ENCODE measurements at places on chromosomes 6 and 20.

- DNase-seq: no peak
These were observed 7.7 kb upstream of the SEC63 start for GRCh38 chr6:107965746-107966145.

DNA sequence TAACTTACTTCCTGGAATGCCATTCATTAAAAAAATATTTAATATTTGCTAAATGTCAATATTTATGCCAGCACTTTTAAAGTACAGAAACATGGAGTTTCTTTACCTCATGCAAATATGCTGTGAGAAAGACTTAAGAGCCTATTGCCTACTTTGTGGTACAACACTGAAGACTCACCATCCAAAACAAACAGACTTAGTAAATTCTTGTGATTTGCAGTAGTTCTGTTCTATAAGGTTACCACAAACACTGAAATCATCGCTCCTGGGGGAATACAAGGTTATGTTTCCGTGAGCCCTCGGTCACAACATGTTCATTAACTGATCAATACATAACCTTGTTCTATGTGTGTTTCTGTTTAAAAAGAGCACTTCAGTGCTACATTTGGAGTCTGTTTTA is 78.3 kb downstream of the ATG5 start:
- DNase-seq: no peak

- DNase-seq: no peak
These were observed 37.1 kb upstream of the GRM4 start for GRCh38 chr6:34182751-34183531.

DNA sequence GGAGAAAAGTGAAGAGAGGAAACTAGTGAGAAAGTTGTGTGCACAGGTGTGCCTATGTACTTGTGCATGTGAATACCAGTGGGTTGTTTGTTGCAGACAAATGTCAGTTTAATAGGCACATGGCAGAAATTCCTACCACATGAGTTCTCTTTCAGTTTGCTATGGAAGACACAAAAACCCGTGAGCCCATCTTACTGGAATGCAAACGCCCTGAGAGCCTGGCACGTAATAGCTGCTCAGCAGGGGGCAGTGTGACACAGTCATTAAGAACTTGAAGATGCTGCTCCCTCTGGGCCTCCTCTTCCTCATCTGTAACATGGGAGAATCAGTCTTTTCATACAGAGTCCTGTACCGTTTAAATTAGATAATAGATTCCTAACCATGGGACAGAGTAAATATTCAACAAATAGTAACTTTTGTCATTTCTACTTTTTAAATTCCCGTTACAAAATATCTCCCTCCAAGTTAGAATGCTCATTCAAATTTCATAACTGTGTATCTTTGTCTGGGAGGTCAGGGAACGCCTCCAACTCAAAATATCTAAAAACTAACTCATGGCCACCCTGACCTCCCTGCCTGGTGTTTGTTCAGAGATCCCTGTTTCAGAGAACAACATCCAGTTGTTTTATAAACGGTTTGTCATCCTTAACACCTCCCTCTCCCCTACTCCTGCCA is 802.9 kb downstream of the MAFB start:
- DNase-seq: no peak

GRCh38 chr20:45495501-45495941 is 19.9 kb downstream of the SPINT3 start:
- DNase-seq: no peak

- DNase-seq: no peak
These were observed 18.6 kb downstream of the FYN start for GRCh38 chr6:111854683-111855082.

GRCh38 chr6:110322874-110323242 is 35.3 kb downstream of the METTL24 start:
- no peak for DNase-seq

- peak; percentile 85 for DNase-seq
These were observed 42.2 kb downstream of the DTNBP1 start for GRCh38 chr6:15620611-15621010.

DNA sequence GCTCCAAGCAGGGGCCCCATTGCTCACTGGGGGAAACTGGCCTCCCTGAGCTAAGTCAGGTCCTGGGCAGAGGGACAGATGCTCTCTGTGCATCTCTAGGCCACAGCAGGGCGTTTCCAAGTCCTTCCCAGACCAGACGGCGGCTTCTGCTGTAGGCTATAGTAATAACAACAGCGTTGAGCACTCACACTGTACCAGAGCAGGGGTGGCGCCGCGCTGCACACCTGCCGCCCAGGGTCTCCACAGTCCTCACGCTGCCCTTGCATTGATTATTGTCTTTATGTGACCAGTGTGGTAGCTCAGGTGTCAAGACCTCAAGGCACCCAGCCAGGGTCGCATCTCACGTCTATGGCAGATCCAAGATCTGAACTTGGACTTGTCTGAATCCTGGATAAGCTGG is 14.9 kb upstream of the CCN5 start:
- DNase-seq: peak; percentile 33

GRCh38 chr20:2799688-2800520 is 523 bp downstream of the CPXM1 start:
- no peak for DNase-seq

DNA sequence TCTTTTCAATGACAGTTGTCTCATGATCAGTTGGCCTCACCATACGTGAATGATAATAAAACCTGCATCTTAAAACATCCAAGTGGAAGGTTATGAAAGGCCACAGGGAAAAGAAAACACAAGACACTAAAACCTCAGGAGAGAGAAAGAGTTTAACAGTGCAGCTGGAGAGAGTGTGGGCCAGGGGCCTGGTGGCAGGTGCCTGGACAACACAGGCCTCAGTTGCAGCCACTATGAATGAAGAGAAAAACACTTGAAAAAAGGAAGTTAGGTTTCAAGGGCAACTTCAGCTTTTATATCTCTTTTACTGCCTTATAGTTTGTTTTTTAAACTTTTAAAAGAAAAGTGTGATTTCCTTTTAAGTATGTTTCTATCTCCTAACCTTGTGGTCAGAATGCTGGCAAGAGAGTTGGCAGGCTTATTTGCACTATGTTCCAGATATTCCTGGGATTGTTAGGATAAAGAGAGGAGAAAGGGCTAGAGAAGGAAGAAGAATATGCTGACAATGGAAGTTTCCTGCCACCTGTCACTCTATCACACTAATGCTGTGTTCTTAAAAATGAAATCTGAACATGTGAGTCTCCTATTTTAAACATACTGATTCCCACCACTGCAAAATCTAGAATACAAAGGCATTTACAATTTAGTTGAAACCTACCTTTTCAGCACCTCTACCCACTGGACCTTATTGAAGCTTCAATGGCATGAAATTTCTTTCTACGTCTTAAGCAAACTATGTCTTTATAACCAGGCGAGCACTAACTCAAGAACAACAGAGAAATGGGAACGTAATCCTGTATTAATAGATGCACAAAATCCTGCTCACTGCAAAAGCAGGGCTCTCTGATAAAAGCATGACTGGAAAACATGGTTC is 222.4 kb downstream of the CD83 start:
- no peak for DNase-seq

GRCh38 chr20:57469418-57470211 is 55.3 kb downstream of the CTCFL start:
- DNase-seq: no peak

DNA sequence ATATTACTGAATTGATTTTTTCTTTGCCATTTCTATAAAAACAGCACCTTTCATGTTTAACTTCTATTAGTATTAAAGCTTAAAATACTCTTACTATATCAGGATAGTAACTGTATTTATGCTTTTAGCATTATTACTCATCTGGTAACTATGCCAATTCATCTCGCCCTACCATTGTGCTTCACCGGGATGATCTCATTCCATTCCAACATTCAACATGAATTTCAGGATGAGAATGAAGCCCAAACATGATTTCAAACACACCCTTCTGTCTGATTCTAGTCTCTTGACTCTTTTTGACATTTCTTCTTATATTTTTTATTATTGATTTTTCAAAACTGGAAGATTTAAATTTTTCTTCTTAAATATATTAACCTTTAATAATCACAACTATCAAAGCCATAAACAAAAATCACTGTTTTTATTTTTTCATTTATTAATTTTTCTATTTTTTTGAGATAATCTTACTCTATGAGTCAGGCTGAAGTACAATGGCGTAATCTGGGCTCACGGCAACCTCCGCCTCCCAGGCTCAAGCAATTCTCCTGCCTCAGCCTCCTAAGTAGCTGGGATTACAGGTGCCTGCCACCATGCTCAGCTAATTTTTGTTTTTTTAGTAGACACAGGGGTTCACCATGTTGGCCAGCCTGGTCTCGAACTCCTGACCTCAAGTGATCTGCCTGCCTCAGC is 46.7 kb downstream of the GJA1 start:
- DNase-seq: no peak

GRCh38 chr6:112231594-112232060 is 22.7 kb downstream of the LAMA4 start:
- DNase-seq: peak; percentile 68

DNA sequence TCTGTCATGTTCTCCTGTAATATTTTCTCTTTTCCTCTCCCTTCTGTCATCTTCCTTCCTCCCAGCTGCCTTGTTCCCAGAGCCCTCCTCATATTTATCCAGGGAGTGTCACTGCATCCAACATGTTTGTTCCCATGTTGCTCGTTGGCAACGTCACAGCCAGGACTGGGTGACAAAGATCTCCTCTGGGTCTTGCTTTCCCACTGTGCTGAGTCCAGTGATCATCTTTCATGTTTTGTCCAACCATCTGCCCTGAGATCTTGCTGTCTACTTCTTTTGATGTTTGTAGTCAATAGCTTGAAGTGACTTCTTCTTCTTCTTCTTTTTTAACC is 26.6 kb downstream of the FARS2 start:
- no peak for DNase-seq

DNA sequence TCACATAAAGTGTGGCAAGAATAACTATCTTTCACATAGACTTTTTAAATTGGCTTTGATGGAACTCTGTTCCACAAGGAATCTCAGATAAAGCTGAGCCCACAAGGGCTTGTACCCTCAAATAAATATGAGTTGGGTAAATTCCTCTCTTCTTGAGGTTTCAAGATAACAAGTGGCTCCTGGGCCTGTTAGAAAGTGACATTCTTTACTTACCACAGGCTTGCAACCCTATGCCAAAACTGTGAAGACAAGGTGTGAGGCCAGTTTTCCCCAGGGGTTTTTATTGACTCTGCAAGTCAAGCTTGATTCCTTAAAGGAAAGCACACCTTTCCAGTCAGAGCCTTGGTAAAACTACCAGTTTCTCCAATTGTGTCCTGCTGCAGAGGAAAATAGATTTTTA is 664.8 kb upstream of the GJE1 start:
- DNase-seq: no peak

DNA sequence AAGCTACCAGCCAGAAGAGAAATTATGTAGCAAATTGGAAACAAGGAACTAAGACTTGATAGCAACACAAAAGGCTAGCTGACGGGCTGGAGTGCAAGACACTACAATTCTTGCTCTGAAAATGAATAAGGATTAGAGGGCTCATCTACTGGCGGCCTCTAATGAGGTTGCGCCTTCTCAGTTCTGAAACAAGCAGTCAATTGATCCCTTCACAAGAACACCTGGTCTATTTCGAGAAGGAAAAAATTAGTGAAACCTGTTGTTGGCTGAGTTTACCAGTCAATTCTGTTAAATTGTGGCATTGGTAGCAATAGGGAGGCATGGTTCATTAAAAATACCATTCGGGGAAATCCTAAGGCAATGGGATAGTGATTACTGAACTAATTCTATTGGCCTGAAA is 74.8 kb upstream of the JARID2 start:
- no peak for DNase-seq

DNA sequence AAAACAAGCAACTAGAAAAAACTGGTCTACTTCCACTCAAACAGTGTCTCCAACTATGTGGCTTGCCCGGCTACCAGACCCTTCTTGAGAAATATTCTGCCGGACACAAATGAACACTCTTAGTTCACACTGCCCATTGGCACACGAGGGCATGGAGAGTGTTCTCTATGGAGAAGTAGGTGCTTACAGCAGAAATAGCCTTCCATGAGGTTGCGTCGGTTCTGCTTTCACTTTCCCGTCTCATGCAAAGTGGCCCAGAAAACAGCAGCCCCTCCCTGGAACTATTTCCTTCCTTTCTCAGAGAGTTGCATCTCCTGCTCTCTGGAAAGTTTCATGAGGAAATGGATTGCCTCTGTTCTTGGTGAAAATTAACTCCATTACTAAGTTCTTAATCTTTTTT is 9.5 kb upstream of the HLA-DOA start:
- DNase-seq: no peak

- no peak for DNase-seq
These were observed 127.8 kb upstream of the EEF1E1 start for GRCh38 chr6:8229915-8230756.

GRCh38 chr6:14452567-14453527 is 335.3 kb downstream of the CD83 start:
- peak; percentile 73 for DNase-seq

- DNase-seq: no peak
These were observed 37.2 kb downstream of the EBF4 start for GRCh38 chr20:2729791-2730190.

DNA sequence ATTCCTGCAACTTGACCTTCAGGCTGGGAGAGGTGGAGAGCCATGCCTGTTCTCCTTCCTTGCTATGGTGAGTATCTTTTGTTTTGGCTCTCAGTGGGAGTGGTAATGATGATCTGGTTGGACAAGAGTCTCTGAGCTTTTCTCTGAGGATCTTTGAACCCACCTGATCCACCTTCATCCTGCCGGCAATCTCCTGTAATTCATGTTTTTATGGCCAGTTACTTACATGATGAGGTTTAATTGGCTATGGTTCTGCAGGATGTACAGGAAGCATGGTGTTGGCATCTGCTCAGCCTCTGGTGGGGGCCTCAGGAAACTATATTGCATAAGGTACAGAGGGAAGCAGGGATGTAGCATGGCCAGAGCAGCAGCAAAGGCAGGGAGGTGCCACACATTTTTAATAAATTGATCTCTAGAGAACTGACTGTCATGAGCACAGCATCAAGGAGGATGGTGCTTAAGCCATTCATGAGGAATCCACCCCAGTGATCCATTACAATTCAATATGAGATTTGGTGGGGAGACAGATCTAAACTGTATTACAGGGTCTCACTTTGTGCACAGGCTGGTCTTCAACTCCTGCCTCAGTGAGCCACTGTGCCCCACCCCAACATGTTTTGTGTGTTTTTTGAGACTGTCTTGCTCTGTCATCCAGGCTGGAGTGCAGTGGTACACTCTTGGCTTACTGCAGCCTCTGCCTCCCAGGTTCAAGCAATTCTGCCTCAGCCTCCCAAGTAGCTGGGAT is 10.0 kb downstream of the HSPA1B start:
- DNase-seq: no peak

DNA sequence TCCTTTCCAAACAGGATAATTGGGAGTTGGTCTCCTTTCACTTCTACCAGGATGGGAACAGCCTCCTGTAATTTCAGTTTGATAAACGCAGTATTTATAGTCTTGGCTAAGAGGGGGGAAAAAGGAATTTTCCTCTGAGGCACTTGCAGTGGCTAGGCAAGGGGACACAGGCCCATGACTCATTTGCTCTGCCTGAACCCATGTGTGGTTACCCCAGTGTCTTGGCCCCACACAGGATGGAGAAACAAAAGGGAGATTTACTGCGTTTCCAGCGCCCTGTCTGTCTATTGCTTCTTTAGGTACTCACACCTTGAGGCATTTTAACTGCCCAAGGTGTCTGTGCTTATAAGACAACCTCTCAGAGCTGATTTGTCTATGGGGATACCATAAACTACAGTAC is 74.8 kb upstream of the NEDD9 start:
- DNase-seq: no peak

- peak; percentile 13 for DNase-seq
These were observed 882.0 kb downstream of the TFAP2A start for GRCh38 chr6:9532621-9533557.
